A172 (cell line): ENCODE measurements at places on chromosomes 11 and 22. TPM values are rescaled to one million over a fixed set of nuclear protein-coding genes. Genes with fewer than 3 reads are reported as not detected.

GRCh38 chr22:27135031-27135981, 477.9 kb downstream of the MIAT start:
- DNase-seq: peak; percentile 90

- DNase-seq: no peak
These were observed 22.9 kb upstream of the SLC22A12 start for GRCh38 chr11:64568041-64568571.

DNA sequence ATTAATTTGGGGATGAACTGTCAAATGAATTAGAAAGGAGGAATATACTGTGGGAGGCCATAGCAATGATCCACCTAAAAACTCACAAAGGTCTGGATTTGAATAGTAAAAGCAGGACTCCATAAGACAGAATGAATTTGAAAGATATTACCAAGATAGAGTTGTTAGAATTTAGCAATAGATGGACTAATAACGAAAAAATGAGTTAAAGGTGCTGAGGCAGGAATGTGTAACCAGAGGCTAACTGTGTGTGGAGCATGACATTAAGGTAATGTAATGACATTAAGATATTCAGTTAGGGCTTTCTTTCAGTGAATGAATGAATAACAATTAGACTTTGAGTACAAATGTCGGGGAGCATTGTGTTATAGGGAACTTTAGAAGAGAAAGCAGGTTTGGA, 51.3 kb downstream of the AASDHPPT start:
- no peak for DNase-seq

- peak; percentile 52 for DNase-seq
These were observed 415.9 kb upstream of the CADM1 start for GRCh38 chr11:115920092-115920461.

DNA sequence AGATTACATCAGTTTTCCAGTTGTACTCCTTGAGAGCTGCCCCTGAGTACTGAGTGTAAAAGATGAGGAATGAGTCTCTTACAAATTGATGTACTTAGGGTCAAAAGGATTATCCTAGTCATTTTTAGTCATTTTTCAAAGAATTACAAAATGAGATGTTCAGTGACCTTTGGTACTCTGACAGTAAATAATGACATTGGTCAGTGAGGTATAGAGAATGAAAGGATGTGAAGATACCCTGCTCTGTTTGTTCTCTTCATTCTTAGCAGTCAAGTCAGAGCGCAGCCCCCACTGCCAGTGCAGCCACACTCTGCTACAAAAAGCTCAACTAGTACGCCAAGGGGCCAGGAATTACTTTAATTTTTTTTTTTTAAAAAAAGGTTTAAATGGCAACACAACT, 4.1 kb upstream of the ESAM start:
- no peak for DNase-seq

GRCh38 chr11:119774172-119774763, 45.3 kb upstream of the NECTIN1 start:
- no peak for DNase-seq

DNA sequence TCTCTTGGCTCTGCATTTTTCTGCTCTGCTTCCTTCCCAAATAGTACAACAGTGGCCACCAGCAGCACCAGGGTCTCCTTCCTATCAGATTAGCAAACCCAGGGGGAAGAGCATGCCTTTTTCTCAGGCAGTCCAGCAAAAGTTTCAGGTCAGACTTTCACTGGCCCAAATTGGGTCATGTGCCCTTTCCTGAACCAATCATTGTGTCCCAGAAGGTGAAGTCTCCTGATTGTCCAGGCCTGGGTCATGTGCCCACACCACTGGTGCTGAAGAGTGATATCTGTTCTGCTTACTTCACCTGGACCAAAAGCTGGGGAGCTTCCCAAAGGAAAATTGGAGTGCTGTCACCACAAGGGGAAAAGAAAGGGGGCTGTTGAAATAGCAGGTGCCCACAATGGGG, 64.1 kb upstream of the ALX4 start:
- DNase-seq: no peak

DNA sequence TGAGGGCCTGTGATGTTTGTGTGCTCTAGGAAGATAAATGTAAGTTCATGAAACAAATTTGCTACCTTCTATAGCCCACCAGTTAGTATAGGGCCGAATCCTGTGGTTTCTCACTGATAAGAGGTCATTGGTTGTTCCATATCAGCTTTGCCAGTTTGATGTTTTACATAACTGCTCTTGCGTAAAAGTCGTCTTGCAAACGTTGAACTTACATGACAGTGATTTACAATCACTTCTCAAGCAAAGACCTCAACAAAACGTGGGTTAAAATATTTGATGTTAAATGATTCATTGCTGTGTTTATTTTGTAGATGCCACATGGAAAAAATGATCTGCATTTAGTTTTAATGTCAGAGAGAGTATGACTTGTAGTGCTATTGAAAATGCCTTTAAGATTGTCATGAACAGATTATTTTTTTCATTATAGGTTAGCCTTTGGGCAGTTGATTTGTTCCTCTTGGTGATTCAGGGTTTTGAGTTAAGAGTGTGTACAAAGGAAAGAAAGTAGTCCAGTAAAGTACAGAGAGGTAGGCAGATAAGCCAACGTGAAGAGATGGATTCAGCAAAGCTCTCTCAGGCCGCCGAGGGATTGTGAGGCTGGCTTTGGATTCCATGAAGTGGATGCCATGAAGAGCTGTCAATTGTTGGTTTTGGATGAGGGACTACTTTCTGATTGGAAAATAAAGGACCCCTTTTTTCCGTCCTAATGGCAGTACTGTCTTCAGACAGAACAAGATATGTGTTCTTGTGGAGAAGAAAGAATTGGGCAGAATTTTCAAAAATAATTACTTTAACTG, 2.6 kb downstream of the EWSR1 start:
- no peak for DNase-seq

DNA sequence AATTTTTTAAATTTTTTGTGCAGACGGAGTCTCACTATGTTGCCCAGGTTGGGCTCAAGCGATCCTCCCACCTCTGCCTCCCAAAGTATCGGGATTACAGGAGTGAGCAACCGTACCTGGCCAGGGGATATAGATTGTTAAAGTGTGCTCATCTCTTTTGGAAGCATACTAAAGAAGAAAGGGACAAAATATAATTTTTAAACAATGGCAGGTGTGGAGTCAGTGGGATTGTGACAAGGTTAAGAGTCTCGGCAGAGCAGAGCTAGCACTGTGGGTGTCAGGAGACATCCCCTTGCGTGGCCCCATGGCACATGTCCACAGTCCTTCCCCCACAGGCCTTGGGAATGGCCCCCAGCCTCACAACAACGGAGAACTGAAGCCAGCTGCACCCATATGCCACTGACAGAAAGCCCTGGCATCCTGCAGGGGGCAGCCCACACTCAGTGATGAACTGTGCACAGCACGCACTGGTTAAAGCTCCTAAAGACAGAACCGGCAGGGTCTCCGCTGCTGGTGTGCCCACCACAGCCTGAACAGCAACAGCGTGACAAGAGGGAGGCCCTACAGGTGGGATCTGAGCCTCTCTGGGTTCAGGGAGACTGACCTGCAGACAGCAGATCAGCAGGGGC, 29.9 kb downstream of the SERPIND1 start:
- no peak for DNase-seq

DNA sequence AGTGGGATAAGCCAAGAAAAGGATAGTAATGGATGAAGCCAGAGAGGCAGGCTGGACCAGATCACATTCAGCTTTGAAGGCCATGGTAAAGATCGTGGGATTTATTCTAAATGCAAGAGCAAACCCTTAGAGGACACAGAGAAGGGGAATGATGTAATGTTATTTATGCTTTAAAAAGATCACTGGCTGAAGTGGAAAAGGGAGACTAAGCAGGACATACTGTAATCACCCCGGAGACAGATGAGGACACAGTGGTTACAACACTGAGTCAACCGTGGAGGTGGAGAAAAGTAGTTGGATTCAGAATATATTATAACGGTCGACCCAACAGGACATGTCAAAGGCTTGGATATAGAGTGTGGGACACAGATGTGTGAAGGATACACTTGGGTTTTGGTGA, 38.5 kb downstream of the CDON start:
- no peak for DNase-seq

- DNase-seq: peak; percentile 55
These were observed 20.8 kb upstream of the ZBED5 start for GRCh38 chr11:10878408-10879214.

- DNase-seq: no peak
These were observed 251.4 kb downstream of the LUZP2 start for GRCh38 chr11:24748261-24748660.

GRCh38 chr11:67300756-67301312, 2.5 kb upstream of the SSH3 start:
- DNase-seq: no peak

The SPI1 gene
- total RNA-seq: 0.10 TPM in 1 of 2 replicates, not detected in the other

The CNIH2 gene
- 0.72 and 1.9 TPM in 2 replicates for total RNA-seq

The PTPRCAP gene
- 1.5 and 2.3 TPM in 2 replicates for total RNA-seq
